ENCODE measurements at places on chromosomes 5 and 9.

GRCh38 chr5:86570427-86571083 is 47.2 kb upstream of the COX7C start:
- no peak for DNase-seq

GRCh38 chr5:67681703-67682102 is 485.1 kb upstream of the CD180 start:
- DNase-seq, result no peak

DNA sequence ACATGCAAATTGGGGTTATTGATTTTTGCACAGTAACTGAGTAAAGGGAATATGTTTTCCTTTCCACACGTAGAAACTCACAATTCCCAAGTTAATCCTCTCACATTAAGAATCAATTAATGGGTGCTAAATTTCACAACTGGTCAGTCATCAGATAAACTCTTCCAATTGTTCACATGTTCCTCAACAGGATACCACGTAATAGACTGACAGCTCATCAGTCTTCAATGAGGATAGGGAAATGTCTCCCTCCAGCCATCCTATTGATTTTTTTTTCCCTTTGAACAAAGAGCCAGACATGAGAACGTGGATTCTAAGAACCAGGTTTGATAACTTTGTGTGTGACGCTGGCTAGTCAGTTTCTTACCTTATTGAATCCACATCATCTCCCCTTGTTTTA is 768 bp upstream of the CER1 start:
- DNase-seq, result no peak

GRCh38 chr5:135950611-135951010 is 4.2 kb downstream of the LECT2 start:
- no peak for DNase-seq

- no peak for DNase-seq
Observed at GRCh38 chr9:130144703-130145102, 27.5 kb upstream of the NCS1 start.

- DNase-seq, result no peak
Observed at GRCh38 chr5:177142098-177142611, 8.6 kb downstream of the NSD1 start.

GRCh38 chr5:179824745-179825112 is 4.0 kb downstream of the SQSTM1 start:
- DNase-seq, result no peak

DNA sequence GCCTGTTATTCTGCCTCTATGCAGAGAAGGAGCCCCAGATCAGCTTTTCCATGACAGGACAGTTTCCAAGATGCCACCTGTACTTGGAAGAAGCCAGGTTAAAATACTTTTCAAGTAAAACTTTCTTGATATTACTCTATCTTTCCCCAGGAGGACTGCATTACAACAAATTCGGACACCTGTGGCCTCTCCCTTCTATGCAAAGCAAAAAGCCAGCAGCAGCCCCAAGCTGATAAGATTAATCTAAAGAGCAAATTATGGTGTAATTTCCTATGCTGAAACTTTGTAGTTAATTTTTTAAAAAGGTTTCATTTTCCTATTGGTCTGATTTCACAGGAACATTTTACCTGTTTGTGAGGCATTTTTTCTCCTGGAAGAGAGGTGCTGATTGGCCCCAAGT is 301 bp upstream of the IL4 start:
- DNase-seq, result no peak

- DNase-seq, result no peak
Observed at GRCh38 chr5:98516701-98517100, 256.8 kb upstream of the RGMB start.

DNA sequence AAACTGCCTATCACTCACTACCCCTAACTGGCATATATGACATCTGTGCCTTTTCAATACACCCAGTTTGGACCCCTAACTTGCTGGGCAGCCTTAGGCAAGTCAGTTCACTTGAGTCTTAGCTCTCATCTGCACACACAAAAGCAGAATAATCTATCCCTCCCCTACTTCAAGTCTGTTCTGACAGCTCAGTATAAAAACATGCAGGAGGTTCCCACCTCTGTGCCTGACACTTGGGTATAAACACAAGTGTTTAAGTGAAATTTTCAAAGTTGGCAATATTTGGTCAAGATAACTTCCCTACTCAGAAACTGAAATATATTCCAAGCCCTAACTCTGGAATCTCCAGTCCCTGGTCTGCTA is 12.6 kb downstream of the HNRNPH1 start:
- DNase-seq, result no peak

DNA sequence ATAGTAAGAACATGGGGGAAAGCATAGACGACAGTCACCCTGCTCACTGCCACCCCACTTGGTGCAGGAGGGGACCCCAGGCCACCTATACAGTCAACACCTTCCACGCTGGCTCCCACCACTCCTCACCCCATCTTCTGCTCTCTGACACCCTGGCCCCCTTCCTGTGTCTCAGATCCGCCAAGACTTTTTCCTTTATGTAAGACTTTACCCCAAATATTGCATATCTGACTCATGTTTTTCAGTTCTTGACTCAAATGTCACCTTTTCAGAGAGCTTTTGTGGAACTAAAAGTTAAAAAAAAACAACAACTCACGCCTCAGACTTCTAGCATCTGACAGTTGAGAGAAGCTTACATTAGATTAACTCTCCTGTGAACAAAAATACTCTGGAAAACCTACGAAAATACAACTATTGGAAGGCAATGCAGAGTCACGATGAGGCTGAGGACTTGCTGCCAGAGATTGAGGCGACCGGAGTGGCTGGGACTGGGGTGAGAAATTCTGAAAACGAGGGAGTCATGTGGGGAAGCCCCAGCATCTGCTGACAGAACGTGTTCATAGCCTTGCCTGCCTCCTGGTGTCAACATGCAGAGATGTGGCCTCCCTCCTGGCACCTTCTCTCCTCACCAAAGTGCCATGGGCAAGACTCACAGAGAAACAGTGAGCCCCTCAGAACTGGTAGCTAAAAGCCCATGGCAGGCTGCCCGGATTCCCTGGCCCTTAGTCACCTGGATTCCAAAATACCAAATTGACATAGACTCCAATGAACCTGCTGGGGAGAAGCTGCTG is 22.4 kb upstream of the FCN2 start:
- peak; percentile 55 for DNase-seq

DNA sequence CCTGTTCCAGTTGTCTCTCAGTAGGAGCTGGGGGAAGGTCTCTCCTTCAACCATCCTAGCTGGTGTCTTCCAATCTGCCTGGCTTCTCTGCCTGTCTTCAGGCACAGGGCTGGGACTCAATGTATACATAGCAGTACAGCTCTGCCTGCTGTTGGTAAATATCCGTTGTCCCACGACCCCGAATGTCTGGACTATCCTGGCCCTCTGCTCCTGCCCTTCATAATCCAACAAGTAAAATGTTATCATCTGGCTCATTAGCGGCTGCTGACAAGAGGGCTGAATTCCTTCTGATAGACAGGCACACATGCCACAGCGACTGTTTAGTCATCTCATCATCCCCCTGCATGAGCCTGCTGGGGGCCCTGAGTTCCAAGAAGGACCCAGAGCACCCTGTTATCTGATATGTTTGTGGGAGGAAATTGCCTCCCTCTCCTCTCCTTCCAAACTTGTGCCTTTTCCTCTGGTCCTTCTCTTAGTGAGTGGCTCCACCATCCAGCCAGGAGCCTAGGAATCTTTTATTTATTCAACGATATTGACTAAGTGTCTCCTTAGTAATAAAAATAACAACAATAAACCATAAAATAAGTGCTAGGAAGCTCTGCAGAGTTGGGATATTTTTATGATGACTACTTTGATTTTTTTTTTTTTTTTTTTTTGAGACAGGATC is 29.5 kb upstream of the TGFBR1 start:
- DNase-seq, result no peak

DNA sequence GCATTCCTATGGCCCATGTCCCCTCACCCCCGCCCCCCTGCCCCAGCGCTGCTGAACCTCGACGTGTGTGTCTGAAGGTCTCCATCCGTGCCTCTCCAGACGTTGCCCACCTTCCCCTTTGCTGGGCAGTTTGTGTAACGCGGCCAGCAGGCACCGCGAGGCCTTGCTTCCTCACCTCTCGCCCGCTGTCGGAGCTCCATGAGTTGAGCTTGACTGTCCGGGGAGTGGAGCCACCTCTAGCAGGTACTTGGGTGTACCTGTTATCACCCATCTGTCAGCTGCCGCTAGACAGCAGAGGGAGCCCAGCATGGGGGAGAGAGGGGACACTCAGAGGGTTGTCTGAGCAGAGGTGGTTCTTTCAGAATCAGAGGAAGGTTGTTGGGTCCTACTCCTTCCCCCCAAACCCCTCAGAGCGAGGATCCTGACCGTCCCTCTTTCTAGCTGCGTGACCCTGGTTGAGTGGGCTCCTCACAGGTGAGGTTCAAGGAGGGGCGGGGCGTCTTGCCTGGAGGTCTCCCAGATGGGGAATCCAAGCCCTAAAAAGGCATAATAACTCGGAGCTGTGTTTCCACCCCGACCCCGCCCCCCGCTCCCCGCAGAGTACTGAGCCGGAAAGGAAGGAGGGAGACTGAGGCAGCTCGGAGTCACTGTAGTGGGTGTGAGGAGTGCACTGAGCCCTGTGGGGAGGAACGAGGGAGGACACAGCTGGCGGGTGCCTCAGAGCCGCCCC is 184.7 kb downstream of the C9orf50 start:
- DNase-seq, result no peak

- no peak for DNase-seq
Observed at GRCh38 chr9:114275246-114276004, 47.5 kb upstream of the ORM1 start.

- DNase-seq, result no peak
Observed at GRCh38 chr5:2201832-2202231, 319.1 kb upstream of the IRX4 start.

DNA sequence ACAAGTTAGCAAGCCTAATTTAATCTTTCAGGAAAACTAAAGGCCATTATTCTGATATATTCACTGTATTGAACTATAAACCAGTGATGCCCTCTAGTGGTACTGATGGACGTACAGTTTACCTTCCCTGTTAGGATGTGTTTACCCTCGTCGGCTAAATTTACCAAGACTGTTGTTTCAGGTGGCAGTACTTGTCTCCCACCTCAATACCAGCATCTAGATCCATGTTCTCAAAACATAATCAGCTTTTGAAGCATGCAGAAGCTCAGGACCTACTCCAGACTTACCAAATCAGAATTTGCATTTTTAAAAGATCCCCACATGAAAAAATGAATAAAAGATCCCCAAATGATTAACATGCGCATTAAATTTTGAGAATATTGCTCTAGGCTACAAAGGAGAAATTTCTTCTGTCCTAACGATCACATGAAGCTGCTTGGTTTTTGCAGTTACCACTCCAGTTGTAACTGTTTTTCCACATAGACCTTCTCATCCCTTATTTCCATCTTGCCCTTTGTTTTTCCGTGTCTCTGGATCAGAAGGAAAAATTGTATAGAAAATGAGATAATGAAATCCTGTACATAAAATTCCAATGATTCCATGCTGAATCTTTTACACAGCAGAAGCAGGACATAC is 3.2 kb upstream of the BAAT start:
- no peak for DNase-seq

DNA sequence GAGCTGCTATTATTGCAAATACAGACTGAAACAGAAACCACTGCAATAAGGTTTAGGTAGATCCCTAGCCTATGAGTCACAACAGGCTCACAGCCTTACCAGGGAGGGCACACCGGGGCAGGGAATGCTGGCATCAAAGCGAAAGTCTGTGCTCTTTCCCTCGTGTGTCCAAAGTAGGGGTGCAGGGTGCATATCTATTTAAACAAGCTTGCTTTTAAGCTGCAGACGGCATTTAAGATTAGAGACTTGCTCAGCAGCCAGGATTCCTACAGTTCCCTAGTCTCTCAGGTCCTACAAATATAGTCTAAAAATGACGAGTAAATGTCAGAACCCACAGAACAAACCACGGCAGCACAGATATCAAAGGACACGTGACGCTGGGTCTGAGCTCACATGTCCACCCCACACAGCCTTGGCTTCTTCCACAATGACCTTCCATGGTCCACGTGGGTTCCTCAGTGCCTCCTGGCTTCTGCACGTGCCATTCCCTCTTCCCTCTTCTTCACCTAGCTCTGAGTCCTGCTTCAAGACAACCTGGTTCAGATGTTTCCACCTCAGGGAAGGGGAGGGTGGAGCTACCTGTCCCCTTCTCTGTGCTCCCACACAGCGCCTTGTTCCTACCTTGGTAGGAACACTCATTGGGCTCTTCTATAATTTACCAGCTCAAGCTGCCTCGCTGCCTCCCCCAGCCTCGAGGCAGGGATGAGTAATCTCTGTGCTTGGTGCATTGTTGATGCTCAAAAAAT is 193.2 kb downstream of the MAPKAP1 start:
- peak; percentile 37 for DNase-seq

DNA sequence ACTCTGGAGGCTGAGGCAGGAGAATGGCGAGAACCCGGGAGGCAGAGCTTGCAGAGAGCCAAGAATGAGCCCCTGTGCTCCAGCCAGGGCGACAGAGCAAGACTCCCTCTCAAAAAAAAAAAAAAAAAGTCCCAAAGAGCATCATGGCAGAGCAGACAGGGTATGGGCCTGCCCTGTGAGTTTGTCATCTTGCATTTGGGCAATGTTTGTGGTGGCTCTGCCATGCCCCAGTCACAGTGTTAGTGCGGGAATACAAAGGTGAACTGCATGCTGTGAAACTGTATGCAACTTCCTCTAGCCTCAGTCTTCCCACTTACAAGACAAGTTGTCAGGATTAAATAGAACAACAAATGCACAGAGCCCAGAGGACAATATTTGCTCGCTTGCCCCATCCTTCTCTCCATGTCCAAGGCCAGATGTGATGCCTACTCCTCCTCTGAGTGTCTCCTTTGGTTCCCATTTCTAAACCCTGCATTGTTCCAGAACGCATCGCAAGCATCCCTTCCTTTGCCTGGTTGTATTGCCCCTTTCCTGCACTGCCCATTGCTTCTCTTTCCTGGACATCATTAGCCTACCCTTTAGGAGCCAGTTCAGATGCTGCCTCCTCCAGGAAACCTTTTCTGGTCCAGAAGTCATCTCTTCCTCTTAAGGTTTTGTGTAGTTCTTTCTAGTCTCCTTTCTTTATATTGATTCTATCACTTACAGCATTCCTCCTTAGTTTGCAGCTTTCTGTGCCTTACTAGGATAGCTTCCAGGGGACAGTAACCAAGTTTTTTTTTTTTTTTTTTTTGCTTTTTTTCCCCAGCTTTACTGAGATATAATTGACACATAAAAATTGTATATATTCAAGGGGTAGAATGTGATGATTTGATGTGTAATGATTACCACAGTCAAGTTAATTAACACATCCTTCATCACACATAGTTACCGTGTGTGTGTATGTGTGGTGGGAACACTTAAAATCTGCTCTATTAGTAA is 69.0 kb upstream of the TNFAIP8 start:
- no peak for DNase-seq

GRCh38 chr5:159051421-159052282 is 48.1 kb downstream of the EBF1 start:
- no peak for DNase-seq

GRCh38 chr5:11268891-11269290 is 507.9 kb upstream of the DAP start:
- no peak for DNase-seq
